ENCODE measurements at places on chromosomes 7 and 10.

- ATAC-seq: no peak
Measured at GRCh38 chr10:103147645-103148044, 45.4 kb downstream of the NT5C2 start.

GRCh38 chr10:95758351-95759025 lies 2.5 kb downstream of the ENTPD1 start:
- no peak for ATAC-seq

GRCh38 chr7:110592557-110592956 lies 498.4 kb upstream of the LRRN3 start:
- no peak for ATAC-seq

- no peak for ATAC-seq
Measured at GRCh38 chr7:78002021-78002420, 203.4 kb downstream of the PHTF2 start.

DNA sequence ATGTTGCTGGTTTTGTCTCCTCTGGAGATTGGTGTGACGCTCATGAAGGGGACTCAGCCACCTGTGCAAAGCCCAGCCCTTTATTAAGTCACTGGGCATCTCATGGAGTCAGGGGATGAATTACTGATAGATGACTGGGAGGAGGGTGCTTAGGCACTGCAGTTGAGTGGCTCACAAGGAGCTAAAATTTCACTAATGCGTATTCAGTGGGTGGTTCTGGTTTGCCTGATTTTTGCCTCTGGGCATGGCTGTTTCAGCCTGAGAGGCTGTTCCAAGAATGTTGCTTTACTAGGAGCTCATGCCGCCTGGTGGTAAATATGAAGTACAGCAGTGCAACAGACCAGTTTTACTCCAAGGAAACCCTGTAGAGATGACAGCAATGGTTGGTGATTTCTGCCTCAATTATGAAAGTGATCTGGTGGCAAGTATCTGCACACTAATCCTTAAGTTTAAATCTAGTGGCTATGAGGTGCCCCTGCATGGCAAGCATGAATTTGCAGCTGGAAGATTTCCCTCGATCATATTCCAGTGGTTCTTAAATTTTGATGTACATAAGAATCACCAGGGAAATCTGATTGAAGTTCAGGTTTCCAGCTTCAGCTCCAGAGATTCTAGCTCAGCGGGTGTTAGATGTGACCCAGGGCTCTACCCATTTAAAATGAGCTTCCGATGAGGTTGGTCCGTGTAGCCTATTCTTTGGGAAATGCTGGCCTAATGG lies 19.9 kb downstream of the ACTA2 start:
- ATAC-seq: peak; percentile 78

DNA sequence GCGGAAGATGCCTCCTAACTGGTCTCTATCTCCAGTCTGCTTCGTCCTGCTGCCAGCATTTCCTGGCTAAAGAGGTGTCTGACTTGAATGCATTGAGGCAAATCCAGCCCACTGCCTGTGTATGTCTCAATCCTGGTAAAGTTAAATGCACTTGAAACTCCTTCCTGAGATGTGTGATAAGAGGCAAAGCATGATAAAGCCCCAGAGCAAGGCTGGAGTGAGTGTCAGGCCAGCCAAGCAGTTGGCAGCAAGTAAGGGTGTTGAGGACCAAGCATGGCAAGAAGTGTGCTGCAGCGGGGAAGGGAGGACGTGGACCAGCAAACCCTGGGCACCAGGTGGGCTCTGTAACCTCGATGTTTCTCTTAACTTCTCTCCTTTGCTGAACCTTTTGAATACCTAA lies 29.1 kb downstream of the LRRC18 start:
- ATAC-seq: no peak

- ATAC-seq: no peak
Measured at GRCh38 chr10:99344715-99345114, 15.6 kb downstream of the CNNM1 start.

DNA sequence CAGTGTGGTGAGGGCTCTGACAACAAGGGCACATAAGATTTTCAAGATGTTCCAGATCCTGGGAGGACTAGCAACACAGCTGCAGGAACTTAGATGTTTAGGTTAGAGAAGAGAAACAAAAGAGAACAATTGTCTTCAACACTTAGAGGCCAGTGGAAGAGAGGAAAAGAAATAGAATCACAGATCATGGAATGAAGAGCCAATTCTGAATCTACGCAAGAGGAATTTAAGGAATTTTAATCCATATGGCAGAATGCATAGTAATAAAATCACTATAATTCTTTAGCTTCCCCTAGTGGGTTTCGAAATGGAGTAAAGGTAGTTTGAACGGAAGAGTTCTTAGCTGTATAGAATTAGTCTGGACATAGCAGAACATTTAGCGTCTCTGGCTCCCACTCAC lies 114.6 kb upstream of the LRRTM3 start:
- ATAC-seq: no peak

GRCh38 chr10:13617116-13617515 lies 30.4 kb downstream of the PRPF18 start:
- ATAC-seq: peak; percentile 15

GRCh38 chr7:4772306-4772705 lies 3.1 kb upstream of the AP5Z1 start:
- ATAC-seq: no peak

DNA sequence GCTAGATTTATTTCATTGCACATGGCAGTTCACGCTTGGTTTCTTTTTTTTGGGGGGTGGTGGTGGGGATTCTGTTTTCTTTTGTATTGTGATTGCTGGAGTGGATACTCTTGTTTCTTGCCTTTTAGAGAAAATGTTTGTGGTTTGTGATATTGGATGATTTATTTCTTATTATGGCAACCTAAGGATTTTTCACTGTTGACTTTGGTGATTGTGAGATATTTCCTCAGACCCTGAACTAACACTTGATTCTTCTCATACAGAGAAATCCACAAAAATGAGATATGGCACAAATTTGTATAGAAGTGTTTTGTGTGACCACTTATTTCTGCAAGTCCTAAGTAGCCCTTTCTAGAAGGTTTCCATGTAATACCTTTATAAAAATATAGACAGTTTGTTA lies 871.1 kb downstream of the LRMDA start:
- ATAC-seq: no peak

DNA sequence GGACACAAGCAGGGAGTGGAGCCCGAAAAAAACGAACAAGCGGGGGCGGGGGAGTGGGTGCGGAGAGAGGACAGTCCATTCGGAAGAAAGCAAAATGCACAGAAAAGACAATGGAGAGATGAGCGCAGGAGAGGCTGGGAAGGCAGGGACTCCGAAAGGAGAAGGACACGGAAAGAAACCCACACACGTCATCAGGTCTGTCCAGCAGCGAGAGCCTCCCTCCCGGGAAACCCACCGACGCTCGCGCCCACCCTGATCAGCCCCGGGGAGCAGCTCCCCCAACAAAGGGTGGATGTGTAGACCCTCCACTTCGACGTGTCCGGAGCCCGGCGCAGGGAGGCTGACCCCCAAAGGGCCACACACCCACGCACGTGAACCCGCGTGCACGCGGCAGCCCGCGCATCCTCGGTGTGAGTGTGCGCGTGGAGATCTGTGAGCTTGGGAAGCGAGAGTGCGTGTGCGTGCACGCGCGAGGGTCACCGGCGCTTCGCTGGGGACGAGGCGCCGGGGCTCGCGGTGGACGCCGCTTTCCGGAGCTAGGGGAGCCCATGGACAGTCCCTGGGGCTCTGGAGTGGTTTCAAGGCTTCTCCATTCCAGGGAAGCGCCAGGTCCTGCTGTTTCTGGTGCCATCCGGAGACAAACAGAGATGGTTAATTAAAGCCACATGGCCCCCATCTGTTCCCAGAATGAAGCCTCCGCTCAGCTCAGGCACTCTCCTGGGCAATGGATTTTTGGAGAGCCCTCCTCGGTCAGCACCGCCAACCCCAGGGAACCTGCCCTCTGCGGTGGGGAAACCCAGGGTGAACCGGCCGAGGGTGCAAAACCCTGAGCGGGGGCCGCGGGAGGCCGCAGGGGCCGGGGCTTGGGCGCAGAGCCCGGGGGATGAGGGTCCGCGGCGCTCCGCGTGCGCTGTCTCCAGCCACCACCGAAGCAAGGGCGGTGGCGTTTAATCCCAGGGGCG lies 916 bp downstream of the LAMB1 start:
- ATAC-seq: peak; percentile 77

GRCh38 chr10:76089556-76090180 lies 658.2 kb downstream of the LRMDA start:
- no peak for ATAC-seq

DNA sequence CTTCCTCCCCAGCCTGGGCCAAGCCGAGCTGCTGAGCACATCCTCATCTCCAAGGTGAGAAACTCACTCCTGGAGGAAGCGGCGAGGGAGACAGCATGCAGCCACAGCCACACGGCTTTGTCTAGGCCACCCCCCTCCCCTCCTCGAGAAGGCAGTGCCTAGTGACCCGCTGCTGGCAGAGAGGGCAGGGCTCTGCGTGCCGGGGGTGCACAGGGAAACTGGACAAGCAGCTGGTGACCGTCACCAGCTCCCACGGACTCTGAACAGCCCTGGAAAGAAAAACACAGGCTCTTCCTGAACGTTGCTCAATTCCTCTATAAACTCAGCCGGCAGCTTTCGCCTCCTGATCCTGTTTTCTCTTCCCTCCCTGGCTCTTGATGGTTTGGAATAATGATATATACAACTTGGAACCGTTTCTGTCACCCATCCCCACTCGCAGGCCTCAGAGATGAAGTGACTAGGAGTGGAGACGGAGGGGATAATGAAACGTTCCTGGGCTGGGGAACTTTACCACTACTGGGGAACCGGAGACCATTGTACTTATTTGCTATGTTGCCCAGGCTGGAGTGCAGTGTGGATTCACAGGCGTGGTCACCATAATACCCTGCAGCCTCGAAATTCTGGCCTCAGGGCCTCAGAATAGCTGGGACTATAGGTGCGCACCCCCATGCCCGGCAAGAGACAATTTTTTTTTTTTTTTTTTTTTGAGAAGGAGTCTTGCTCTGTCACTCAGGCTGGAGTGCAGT lies 19.3 kb downstream of the PAPOLB start:
- no peak for ATAC-seq

GRCh38 chr10:111516144-111516543 lies 439.3 kb downstream of the ADRA2A start:
- no peak for ATAC-seq

- no peak for ATAC-seq
Measured at GRCh38 chr7:618539-619367, 99.1 kb upstream of the PDGFA start.

GRCh38 chr7:28211006-28211405 lies 30.4 kb upstream of the JAZF1 start:
- ATAC-seq: no peak

GRCh38 chr7:22109761-22110160 lies 164.1 kb upstream of the CDCA7L start:
- ATAC-seq: peak; percentile 46

DNA sequence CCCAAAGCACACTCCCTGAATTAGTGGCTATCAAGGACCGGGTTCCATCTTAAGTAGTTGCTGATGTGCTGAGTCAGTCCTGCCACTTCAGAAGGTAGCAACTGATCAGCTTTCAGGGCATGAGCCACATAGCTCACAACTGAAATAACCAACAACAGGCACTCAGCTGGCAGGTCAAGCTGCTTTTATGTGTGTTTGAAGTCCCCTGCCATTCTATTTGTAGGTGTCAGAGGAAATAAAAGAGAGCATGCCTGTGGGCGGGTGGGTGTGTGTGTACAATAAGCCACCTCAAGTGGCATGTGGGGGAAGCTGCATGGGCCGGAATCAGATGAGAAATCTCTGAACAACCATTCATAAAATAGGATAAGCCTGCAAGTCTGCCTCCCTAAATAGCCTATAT lies 114.3 kb upstream of the YAE1 start:
- no peak for ATAC-seq

GRCh38 chr10:123475466-123475865 lies 190.7 kb upstream of the GPR26 start:
- ATAC-seq: no peak

DNA sequence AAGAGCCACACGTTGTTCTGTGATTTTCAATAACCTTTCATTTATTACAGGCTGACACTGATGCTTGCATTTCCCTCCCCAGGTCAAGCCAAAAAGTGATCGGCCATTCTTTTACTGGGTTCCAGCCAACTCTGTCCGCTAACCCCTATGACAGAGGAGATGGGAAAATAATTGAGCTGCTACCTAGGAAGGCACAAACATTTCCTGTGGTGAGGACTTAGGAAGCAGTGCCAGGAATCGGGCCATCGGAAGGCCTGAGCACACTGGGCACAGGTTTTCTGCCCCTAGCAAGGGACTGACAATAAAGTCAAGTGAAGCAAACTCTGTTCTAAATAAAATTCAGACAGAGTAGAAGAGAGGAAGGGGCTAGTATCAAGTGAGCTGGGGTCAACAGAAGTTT lies 313.0 kb upstream of the AOAH start:
- no peak for ATAC-seq

GRCh38 chr10:8502573-8502972 lies 448.1 kb downstream of the GATA3 start:
- ATAC-seq: no peak

GRCh38 chr10:47454780-47455058 lies 29.2 kb downstream of the ANXA8 start:
- no peak for ATAC-seq

DNA sequence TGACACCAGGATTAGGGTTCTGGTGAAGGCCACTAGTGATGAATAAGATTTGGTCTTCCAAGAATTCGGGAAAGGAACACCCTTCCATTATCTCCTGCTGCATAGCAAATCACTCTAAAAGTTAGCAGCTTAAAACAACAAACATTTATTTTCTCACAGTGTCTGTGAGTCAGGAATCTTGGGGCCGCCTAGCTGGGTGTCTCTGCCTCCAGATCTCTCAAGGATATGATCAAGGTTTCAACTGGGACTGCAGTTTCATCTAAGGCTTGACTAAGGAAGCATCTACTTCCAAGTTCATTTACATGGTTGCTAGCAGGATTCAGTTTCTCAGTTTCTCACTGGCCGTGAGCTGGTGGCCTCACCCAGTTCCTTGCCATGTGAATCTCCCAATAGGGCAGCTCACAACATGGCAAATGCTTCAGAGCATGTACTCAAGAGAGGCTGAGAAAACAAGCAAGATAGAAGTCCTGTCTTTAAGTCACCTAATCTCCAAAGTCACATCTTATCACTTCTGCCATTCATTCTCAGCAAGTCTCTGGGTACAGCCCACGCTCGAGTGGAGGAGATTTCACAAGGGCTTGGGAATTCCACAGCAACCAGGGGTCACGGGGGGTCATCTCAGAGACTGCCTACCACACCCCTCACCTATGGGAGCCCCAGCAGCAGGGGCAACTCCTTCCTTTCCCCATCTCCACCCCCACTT lies 26.8 kb downstream of the TLX1 start:
- no peak for ATAC-seq

DNA sequence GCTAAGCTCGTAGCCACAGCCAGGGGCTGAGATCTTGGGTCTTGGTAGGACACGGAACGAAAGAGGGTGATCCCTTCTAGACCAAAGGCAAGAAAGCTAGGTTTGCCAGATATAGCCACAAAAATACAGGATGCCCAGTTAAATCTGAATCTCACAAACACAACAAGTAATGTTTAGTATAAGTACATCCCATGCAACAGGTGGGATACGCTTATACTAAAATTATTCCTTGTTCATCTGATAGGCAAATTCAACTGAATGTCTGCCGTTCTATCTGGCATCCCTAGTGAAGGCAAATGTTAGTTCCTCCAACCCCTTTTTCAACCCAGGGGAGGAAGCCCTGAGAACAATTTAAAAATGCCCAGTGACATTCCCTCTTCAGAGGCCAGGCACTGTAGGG lies 131.1 kb upstream of the MGMT start:
- no peak for ATAC-seq
